T-helper 2 cell treated with Interferon-gamma antibody and Interleukin-4, amounts not matched to agents 5 μg/mL and 100 μg/mL, for 36 hours (primary cell): ENCODE measurements at places on chromosomes 12 and 14.

DNA sequence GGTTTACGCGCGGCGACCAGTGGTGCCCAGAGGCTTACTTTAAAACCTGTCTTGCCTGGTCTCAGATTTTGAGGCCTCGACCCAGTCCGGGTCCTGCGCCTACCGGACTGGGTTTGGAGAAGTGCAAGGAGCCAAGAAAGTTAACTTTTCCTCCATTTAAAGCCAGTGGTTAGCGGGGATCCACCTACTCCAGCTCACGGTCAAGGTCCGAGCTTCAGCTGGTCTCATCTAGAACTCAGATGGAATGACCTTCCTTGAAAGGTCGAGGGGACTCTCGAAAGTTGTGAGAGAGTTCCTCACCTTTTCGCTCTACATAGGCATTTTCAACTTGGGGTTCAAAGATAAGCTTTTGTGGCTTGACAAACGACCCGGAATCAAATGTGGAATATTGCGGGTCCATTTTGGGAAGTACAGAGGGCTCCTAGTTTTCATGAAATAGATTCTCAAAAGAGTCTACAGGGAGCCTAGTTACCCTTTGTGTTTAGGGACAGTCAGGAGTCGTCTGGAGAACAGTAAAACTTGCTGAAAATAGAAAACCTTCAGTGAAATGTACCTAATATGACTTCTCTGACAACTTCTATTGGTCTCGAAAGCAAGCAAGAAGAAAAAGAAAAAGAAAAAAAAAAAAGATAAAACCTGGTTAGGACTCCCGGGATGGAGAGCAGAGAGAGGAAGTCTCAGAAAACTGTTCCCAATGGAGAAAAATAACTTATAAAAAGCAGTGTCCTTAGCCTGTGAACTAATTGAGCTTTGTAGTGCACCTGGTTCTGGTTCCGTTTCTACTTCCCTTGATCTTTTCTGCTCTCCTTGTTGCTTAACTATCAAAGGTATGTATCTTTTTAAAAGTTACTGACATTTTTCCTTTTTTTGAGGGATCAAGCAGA lies 1.4 kb downstream of the KCNMB4 start:
- DNase-seq, result no peak

DNA sequence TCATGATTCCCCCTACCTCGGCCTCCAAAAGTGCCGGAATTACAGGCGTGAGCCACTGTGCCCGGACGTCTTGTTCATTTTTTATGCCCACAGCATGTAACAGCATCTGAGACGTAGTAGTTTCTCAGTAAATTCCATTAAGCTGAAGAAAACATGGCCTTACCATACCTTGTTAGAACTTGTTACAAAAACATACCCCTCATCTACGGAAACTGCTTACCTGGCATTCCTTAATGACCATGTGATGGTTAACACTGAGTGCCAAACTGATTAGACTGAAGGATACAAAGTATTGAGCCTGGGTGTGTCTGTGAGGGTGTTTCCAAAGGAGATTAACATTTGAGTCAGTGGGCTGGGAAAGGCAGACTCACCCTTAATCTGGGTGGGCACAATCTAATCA lies 186.8 kb downstream of the CEP128 start:
- DNase-seq, result no peak

DNA sequence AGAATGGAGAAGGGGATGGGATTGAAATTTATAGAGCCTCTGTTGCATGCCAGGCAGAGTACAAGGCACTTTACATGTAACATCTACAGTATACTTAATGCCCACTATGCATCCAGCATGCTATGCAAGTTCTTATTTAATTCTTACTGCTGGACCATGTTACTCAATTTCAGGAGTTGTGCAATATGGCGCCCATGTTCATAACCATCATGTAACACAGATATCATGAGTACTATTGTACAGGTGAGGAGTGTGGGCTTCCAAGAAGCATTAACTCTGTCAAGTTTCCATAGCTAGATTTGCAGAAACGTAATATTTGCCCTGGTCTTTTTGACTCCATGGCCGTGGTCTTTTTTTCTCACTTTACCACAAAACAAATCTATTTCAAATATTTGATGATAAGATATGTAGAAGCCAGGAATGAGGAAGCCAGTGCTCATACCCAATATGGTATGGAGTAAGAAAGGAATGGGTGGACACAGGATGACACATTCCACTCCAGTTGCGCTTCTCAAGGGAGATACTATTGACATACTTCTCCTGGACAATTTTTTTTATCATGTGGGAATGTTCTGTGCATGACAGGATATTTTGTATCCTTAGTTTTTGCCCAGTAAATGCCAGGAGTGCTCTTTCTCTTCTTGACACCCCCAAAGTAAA lies 191.8 kb downstream of the C12orf75 start:
- DNase-seq, result no peak

DNA sequence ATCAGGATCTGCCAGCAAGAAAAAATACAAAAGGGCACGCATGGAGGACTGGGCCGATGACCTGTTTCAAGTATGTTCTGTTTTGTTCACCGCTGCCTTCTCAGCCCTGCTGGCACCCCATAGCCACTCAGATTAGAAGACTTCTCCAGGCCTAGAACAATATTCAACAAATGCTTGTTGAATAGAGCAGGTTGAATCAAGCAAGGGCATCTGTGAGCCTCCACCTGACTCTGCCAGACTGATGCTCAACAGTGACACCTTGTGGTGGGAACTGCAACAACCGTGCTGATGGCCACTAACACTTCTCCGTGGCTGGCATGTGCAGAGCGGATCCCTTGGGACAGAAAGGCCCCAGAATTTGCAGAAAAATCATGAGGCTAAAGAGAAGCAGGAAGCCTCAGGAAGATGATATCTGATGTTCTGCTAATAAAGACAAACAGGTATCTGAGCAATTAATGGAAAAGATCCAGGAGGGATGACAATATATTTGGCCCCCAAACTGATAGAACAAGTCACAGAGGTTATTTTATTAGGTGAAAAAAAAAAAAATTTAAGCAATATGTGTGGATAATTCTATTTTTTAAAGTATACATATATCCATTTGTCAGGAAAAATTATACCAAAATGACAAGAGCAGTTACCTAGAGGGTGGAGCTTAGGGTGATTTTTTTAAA lies 114.3 kb downstream of the KSR2 start:
- peak; percentile 25 for DNase-seq

GRCh38 chr12:6262623-6263022 lies 47.9 kb upstream of the PLEKHG6 start:
- no peak for DNase-seq

GRCh38 chr12:32947206-32948067 lies 50.9 kb upstream of the PKP2 start:
- no peak for DNase-seq

DNA sequence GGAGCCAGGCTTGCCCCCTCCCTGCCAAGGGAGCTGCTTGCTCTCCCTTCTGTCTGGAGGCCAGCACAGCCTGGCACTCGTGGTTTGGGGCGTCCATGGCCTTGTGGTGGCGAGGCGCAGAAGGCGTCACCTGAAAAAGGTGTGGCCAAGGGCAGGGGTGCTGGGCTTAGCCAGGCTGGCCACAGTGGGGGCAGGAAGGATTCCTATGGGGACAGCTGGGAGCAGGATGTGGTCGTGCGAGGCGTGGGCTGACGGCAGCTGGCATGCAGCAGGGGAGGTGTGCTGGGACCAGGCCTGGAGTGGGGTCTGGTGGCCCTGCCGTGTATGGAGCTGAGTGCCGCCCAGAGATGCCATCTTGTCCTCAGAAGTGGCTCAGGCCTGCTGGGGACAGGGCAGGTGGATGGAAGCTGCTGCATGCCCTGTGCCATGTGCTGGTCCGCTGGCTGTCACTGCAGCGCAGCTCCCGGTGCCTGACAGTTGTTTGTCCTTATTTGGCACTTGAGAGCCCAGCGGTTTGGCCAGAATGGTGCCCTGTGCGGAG lies 30.0 kb downstream of the SH2B3 start:
- DNase-seq, result no peak

- no peak for DNase-seq
Measured at GRCh38 chr12:106282457-106283097, 20.0 kb upstream of the TCP11L2 start.

DNA sequence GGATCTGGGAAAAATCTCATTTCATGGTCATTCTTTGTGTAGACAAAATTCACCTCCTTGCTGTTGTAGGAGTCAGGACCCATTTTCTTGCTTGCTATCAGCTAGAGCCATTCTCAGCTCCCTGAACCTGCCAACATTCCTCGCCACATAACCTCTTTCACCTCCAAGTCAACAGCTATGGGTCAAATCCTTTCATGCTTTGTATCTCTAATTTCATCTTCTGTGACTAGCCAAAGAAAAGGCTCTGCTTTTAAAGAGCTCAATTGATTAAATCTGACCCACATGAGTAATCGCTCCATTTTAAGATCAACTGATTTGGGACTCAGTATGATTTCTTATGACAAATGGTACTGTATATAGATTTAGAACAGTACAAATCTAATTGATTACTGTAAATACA lies 89.2 kb upstream of the FOXG1 start:
- DNase-seq, result no peak

DNA sequence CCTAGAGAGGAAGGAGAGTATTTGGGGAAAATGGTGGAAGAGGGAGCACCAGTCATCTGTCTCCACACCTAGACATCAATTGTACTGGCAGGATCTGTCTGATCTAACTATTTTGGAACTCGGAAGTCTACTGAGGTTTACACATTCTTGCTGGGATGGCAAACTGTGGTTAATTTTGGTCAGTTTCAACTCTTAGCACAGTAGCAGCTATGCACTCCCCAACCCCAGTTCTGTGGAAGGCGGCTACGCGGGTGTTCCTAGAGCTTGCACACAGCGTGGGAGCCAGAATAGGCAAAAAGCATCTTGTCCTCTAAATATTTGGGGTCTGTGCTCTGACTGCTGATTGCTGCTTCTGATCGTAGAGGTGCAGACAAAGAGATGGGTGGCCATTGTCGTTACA lies 33.8 kb downstream of the TECPR2 start:
- DNase-seq, result no peak

- no peak for DNase-seq
Measured at GRCh38 chr12:2284321-2284813, 231.6 kb downstream of the CACNA1C start.

- peak; percentile 45 for DNase-seq
Measured at GRCh38 chr12:54215989-54216796, 27.4 kb upstream of the SMUG1 start.

GRCh38 chr14:49121246-49121645 lies 464.9 kb downstream of the RPS29 start:
- DNase-seq, result no peak

- no peak for DNase-seq
Measured at GRCh38 chr12:89789862-89790261, 81.2 kb upstream of the ATP2B1 start.

- DNase-seq, result no peak
Measured at GRCh38 chr12:126337556-126338441, 1272.6 kb downstream of the AACS start.

GRCh38 chr12:122130150-122130549 lies 43.9 kb downstream of the IL31 start:
- DNase-seq, result no peak

DNA sequence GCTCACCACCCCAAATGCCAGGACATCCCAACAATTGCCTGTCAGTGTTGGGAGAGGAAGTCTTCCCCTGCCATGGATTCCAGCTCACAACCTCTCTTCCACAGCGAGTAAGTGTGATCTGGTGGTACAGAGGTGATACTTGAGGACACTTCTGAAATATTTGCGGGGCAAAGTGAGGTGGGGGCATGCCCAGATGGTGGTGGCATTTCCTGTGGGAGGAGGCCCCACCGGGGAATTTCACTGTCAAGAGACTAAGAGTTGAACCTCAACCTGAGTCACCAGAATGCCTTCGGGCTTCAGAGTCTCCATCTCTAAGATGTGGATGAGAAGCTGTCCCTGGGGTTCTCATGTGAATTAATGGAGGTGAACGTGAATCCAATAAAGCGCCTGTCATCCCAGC lies 122.3 kb upstream of the RFLNA start:
- DNase-seq, result no peak

GRCh38 chr14:66507181-66507721 lies 696 bp upstream of the GPHN start:
- no peak for DNase-seq

DNA sequence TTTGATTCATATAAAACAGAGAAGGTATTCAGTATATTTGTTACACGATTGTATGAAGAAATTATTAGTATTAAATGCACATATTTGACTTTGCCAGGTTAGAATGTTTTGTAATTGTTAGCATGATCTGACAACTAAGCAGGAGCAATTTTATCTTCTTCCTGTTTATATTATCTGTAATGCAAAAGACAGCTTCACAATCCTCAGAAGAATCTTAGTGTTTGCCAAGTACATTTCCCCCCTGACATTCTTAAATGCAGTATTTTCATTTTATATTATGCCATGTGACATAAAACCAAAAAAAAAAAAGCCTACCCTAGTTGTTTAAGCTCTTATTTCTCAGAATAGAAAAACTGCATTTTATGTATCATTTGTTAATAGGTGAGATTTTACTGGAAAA lies 469.4 kb downstream of the FOXG1 start:
- no peak for DNase-seq

GRCh38 chr12:46267825-46268582 lies 839 bp downstream of the SLC38A1 start:
- no peak for DNase-seq

GRCh38 chr12:115774148-115774895 lies 503.2 kb downstream of the MED13L start:
- DNase-seq, result no peak

GRCh38 chr12:120132863-120133385 lies 16.4 kb upstream of the RAB35 start:
- no peak for DNase-seq

GRCh38 chr12:39798429-39798828 lies 178.8 kb upstream of the ABCD2 start:
- DNase-seq, result no peak

DNA sequence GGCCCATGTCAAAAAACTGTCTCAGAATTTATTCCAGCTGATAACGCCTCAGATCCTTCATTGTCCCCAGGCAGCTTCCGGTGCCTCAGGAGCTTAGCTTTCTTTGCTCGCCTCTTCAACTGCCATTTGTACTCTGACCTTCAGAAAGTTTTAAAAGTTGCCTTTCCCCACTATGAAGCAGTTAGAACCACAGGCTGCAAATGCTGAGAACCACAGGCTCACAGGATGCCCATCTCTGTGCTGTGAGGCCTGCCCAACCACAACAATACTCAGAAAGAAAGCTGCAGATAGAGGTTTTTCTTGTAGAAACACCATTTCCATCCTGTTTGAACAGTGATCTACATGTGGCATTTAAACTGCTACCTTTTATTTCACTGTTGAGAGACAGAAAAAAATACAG lies 131.1 kb downstream of the PRKCH start:
- DNase-seq, result peak; percentile 76

- no peak for DNase-seq
Measured at GRCh38 chr12:113863455-113863845, 102.7 kb downstream of the RBM19 start.

- DNase-seq, result no peak
Measured at GRCh38 chr12:127550271-127550670, 716.7 kb upstream of the TMEM132C start.

- peak; percentile 13 for DNase-seq
Measured at GRCh38 chr14:63745858-63746425, 18.1 kb upstream of the SGPP1 start.
